ENCODE measurements at places on chromosomes 7 and 10.
A peak's percentile ranks its signal among the peaks of the same experiment; 100 is the strongest.

DNA sequence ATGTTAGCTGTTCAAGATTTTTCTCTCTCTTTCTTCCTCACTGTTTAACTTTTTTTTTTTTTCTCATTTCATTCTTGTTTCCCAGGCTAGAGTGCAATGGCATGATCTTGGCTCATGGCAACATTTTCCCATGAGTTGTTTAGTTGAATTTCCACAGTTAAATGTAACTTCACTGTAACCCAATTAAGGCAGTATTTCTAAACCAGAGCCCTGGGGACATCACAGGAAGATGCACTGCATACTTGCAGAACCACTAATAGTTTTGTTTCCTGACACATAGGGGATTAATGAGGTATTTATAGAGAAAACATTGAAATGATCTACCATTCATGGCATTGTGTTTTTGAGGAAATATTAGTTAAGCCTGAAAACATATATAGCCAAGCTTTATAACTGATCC, 795.6 kb upstream of the GHITM start:
- DNase-seq = no peak

- DNase-seq = no peak
Measured at GRCh38 chr10:580778-581177, 108.7 kb downstream of the DIP2C start.

- no peak for DNase-seq
Measured at GRCh38 chr7:120842121-120842621, 15.8 kb downstream of the TSPAN12 start.

GRCh38 chr7:44978511-44979366, at the start of gene MYO1G:
Gene MYO1G, minus strand, starts transcription at chr7:44979015. Its CDS starts 54 bp downstream, at chr7:44978961.
- peak; percentile 55 for DNase-seq

DNA sequence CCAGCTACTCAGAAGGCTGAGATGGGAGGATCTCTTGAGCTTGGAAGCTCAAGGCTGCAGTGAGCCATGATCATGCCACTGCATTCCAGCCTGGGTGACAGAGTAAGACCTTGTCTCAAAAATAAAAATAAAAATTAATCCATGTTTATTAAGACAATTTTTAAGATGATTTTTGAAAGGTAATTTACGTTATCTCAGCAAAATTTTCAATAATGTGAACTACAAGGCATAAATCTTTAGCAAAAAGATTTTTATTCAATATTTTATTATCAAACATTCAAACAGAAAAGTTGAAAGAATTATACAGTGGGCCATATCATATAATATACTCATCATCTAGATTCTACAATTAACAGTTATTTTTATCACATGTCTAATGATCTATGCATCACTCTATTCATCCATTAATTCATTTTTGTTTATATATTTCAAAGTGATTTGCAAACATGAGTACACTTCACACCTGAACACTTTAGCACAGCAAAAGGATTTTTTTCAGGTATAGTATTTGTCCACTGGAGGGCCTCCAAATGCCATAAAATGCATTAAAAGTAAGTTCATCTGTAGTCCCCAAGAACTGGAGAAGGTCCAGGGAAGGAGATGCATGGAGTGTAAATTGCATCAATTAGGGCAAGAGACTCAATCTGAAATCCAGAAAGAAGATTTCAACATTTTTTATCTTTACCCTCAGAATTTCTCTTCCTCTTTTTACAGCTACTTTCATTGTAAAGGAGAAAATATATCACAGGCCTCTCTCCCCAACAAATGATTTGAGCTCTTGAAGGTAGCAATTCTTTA, 38.6 kb upstream of the RSBN1L start:
- no peak for DNase-seq

GRCh38 chr10:47326306-47326926, 4.2 kb downstream of the GDF2 start:
- no peak for DNase-seq

GRCh38 chr7:104973909-104974415, 40.0 kb upstream of the KMT2E start:
- DNase-seq = no peak

DNA sequence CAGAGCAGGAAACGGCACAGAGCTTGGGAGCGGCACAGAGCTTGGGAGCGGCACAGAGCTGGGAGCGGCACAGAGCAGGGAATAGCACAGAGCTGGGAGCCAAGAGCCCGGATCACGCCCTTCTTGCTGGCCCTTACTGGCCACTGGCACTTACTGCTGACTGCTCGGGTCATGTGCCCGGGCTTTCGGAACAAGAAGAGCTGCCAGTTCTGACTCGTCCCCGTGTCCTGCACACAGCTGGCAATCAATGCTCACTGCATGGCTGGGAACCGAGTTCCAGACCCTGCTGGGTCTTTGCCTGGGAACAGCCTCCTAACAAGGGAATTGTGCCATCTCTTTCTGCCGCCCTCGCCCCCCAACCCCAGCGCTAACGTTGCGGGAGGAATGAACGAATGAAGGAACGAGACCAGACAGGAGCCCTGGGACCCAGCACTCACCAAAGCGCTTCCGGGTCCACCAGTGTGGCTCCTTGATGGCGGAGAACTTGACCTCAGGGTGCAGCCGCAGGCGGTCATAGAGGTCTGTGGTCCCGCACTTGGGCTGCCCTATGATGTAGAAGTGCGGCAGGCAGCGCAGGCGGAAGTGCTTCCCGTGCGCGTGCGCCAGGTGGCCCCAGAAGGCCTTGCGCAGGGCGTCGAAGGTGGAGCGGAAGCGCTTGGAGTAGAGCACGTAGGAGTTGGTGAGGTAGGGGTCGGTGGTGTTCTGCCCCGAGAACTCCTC, 49.1 kb downstream of the CHST15 start:
- no peak for DNase-seq

- DNase-seq = no peak
Measured at GRCh38 chr7:3206101-3206500, 95.0 kb upstream of the SDK1 start.

- DNase-seq = no peak
Measured at GRCh38 chr10:29163746-29164145, 125.1 kb upstream of the LYZL1 start.

- no peak for DNase-seq
Measured at GRCh38 chr10:78349911-78350663, 316.4 kb downstream of the RPS24 start.

GRCh38 chr7:141328290-141328689, 222.9 kb upstream of the AGK start:
- no peak for DNase-seq

DNA sequence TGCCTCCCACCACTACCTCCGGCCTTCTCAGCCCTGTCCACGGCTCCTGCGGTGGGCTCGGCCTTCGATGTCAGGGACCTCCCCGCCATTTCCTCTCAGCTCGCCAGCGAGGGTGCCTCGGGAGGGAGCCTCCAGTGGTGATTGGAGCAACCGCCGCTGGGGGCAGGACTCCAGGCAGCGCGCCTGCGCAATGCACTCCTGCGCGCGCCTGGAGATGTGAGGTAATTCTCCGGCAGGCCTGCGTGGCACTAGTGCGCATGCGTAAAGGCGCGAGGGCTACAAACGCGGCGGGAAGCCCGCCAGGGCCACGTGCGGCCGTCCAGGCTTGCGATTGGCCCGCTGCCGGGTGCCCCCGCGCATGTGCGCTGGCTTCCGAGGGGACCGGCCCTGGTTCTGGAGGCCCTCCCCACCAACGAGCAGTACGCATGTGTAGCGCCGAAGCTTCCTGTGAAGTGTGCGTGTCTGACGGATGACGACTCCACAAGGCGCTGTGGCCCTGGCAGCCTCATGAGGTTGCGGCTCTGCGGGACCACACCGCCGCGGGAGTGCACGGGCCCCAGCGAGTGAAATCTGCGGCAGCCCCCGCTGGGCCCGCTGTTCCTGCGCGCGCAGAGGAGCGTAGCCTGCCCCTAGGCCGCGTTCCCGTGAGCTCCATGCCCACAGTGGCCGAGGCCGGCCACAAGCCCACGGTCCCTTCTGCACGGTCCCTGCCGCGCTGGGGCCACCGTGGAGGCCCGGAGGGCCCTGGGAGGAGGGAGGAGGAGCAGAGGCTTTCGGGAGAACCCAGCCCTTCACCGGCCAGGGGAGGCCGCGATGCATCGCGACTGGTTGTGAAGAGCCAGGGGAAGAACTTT, at the start of gene SYCE1:
TSS of gene SYCE1 (minus strand) at position 143 of the 854 bp plus-strand sequence. CDS start at position 89, 54 bp downstream.
- no peak for DNase-seq

DNA sequence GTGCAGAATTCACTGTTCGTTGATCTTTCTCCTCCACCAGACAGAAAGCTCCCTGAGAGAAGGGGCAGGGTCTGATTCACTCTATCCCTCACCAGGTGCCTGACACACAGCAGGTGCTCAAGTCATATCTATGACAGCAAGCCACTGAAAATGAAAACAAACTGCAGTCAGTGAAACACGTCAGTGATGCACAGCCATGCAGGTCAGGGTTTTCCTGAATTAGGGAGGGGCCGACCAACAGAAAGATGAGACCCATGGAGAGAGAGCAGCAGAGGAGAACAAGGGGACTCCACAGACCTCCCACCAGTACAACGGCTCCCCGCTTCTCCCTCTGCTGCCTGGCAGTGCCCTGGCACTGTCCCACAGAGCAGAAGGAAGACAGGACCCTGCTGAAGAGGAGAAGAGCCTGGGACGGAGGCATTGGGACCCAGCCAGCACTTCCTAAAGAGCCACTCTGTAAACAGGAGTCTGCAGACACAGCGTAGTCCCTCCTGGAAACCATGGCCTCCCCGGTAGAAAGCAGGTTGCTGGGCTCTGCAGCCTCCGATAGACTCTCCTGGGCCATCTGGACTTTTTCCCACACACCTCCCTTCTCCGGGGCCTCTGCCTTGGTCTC, 50.3 kb downstream of the FAM53B start:
- DNase-seq = no peak

GRCh38 chr7:143259765-143260164, 3.5 kb upstream of the GSTK1 start:
- no peak for DNase-seq

DNA sequence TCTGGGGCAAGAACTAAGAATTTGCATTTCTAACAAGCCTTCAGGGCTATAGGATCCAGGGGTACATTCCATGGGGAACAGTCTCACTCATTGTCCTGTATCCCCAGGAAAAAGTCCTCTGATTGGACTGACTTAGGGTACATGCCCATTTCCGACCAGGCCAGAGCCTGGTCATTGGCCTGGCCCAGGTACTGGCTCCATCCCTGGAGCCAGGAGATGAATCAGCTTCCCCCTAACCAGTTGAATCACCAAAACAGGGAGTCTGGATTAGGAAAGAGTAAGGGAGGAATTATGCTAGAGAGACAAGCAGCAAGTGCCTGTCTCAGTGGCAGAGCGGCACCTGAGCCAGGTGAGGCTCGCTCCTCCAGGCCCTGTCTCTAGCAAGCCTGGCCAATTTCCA, 137.5 kb downstream of the FGFR2 start:
- DNase-seq = no peak

DNA sequence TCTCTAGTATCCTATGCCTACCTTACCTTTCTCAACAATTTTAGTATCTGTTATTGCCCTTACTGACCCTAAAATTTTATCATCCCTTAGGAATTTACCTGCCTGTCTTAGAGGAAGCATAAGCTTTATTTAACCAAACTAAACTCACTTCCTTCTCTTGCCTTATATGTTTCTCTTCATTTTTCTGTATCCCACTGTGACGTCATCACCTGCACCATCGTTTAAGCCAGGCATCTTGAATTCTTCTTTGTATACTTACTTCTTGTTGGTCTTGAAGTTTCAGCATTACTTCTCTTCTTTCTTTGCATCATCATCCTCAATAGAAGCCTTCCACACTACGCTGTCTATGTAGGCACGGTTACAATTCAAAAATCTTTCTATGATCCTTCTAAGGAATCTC, 231.0 kb upstream of the SMIM30 start:
- no peak for DNase-seq

DNA sequence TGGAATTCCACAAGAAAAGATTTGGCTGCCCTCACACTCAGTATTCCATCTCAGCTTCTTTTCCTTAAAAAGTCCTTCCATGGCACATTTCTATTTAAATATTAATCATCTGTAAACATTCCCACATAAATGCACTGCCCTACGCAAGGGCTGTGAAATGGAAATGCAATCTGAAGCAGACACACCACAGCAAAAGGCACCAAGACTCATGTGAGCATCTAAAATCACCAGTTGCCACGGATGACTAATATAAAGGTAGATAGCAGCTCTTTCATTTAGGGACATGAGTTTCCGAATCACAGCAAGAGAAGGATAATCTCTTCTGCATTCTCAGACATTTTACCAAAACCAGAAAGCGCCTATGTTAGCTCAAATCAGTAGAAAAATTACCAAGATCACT, 31.6 kb downstream of the COA1 start:
- DNase-seq = no peak

DNA sequence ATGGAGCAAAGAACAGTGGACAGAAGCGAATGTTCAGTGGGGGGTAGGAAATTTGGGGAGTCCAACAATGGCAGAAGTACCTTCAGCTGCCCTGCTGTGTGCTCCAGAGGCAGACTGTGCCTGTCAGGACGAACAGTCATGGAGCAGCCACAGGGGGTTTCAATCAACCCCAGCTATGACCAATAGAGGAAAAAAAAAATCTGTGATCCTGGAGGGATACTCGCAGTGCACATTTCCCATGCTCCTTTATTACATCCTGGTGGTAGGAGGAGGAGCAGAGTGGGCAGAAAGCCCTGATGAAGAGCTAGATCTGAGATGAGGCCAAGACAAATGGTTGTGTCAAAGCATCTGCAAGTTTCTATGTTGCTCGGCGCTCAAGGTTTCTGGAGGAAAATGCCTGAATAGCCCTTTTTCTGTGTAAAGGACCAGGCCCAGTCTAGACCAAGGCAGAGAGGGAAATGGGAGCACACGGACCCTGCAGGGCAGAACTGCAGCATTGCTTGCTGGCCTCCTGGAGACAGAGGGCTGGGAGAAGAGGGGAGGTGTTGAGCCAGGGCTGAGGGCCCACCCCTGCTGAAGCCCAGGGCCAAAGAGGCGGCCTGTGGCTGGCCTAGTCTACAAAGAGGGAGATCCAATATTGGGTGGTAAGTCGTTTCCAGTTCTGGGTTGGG, 201.5 kb downstream of the GRID1 start:
- no peak for DNase-seq

- no peak for DNase-seq
Measured at GRCh38 chr10:15719899-15720634, at the start of gene ITGA8. Gene ITGA8, minus strand, starts transcription at chr10:15719922. Its CDS starts 151 bp downstream, at chr10:15719771.

- DNase-seq = no peak
Measured at GRCh38 chr7:30403477-30403876, 75.1 kb downstream of the NOD1 start.

- DNase-seq = no peak
Measured at GRCh38 chr7:4286351-4286750, 395.7 kb upstream of the FOXK1 start.

DNA sequence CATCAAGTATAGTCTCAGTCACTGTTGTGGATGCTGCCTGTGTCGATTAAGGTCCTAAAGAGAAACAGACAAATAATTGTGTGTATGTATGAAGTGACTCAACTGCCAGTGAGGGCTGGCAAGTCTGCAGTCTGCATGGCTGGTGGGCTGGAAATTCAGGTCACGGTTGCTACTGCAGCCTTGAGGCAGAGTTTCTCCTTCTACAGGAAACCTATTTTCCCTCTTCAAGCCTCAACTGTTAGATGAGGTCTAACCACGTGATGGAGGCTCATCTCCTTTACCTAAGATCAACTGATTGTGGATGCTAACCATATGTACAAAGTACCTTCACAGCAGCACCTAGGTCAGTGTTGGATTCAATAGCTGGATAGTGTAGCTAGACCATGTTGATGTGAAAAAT, 29.9 kb downstream of the MBL2 start:
- DNase-seq = no peak
